Urinary bladder (tissue), 4 donors: ENCODE measurements at places on chromosomes 16 and 17. TPM values are rescaled to one million over a fixed set of nuclear protein-coding genes. Genes with fewer than 3 reads are reported as not detected.

The BICDL2 gene
- polyA plus RNA-seq, result 8.3 TPM

The SLC4A1 gene
- not detected for polyA plus RNA-seq

GRCh38 chr16:82037251-82037650, 2.2 kb downstream of the HSD17B2 start:
- no peak for DNase-seq

- no peak for DNase-seq
Measured at GRCh38 chr17:19301973-19302372, 60.5 kb downstream of the B9D1 start.

- DNase-seq, result no peak
Measured at GRCh38 chr16:20821682-20822081, 15.4 kb downstream of the REXO5 start.

DNA sequence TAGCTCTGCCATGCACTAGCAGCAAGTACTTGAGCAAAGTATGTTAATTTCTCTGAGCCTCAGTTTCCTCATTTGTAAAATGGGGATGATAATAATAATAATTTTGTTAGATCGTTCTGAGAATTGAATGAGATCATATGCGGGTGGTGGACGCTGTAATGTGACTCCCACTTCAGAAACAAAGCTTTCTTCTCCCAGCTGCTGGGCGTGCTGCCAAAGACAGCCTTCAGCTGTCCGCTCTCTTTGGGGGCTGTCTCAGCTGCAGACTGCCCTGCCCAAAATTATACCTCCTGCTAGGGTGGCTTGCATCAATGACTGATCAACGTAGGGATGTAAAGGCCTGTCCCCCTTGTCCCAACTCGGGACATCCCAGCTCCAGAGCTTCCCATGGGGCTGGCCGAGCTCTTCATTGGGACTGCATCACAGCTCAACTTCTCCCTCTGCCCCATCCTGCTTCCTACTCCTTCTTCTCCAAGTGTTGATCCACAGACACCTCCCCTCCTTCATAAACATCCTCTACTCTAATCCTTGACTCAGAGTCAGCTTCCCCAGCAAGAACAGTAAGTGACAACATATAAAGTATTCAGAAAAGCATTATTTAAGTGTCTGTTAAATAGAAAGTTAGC, 30.7 kb upstream of the CDH5 start:
- DNase-seq, result no peak

The TM4SF5 gene
- 0.18 TPM for polyA plus RNA-seq

GRCh38 chr16:15882563-15882962, 5.8 kb downstream of the CEP20 start:
- no peak for DNase-seq

GRCh38 chr16:17403156-17403809, 67.5 kb downstream of the XYLT1 start:
- DNase-seq, result no peak
